Cortex of kidney (tissue), 1 donor: ENCODE measurements at places on chromosomes 6 and 20.

DNA sequence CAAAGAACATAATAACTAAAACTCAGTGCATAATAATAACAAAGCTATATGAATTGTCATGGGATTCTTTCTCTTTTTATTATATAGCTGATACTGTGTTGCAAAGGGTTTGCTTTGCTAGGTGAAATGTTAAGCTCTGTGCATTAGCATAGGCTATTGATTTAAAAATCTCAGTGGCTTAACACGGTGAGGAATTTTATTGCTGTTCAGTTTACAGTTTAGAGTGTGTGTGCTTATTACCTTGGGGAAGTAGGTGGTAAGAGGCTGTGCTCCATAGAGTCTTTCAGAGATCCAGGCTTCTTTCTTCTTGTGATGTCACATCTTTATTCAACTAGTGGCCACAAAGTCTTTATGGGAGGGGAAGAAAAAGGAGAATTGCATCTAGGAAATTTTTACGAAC, 55.7 kb downstream of the LRRC1 start:
- no peak for DNase-seq

- no peak for DNase-seq
These were observed 4.8 kb upstream of the EMILIN3 start for GRCh38 chr20:41371371-41371770.

- DNase-seq: no peak
These were observed 40.1 kb downstream of the CDKAL1 start for GRCh38 chr6:20574355-20574754.

DNA sequence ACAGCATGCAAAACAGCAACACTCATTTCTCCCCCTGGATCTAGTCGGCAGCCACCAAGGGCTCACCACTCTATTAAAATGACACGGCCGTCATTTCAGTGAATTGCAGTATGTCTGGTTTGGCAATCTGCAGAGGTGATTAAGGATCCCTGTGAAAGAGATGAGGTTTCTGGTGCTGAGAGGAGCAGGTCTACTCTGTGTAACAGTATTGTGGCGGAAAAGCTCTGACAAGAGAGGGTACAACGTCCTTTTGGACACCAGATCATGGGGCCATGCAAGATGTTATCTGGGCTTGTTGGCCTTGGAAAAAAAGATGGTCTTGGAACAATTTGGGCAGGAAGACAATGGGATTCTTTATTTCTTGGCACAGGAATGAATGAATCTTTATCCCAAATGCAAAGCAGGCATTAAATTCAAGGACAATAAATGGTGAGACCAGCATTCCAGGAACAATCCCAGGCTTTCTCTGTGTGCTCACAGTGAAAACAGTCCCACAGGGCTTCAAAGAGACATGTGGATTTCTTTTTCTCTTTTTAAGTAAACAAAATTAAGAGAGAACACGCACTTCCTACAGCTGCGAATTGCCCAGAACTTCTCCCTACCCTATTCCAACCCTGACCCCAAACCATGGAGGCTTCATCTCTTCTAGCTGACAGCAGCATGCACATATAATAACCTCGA, 33.7 kb upstream of the ADGRF1 start:
- no peak for DNase-seq

DNA sequence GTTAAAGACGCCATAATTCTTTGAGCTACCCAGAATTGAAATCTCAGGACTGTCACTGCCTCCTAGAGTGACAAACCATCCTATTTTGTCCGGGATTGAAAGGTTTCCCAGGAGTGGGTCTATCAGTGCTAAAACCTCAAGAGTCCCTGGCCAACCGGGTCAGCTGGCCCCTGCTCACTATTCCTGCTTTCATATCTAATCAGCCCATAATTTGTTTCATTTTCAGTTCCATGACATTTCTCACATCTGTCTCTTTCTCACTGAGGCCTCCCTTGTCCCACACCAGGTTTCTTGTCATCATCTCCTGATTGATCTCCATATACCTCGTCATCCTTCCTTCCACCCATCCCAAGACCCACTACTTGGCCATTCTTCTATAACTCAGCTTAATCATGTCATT, 98.2 kb downstream of the SLC35B3 start:
- DNase-seq: no peak

DNA sequence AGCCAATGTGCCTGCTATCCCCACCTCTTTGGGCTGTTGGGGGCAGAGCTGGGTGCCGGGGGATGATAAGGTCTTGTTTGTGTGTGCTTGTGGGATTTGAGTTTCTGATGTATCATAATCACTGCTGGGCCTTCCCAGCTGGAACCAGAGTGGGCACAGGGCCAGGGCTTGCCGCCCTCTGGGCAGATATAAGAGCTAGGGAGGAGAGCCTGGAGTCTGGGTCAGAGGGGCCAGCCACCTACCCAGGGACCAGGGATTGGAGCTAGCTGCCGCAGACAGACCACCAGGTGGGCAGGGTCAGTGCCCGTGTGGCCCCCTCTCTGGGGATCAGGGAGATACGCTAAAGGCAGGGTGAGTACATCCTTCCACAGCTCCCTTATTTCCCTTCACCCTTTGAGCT, 3.1 kb upstream of the TLDC2 start:
- no peak for DNase-seq

DNA sequence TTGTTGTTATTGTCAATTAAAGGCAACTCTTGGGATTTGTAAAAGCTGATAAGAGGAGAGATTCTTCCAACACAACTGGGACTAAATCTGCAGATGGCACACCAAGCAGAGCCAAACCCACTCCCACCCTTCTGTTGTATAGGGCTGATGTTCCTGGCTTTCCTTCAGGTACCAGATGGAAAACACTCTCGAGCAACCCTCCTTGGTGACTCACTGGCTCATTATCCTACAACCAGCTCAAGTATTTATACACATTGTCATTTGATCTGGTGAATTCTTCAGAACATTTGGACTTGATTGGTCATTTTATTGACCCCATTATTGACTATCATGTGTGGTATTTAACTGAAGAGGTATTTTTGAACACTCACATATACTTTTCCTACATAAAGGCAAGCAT, 190.3 kb upstream of the PCSK2 start:
- DNase-seq: no peak

DNA sequence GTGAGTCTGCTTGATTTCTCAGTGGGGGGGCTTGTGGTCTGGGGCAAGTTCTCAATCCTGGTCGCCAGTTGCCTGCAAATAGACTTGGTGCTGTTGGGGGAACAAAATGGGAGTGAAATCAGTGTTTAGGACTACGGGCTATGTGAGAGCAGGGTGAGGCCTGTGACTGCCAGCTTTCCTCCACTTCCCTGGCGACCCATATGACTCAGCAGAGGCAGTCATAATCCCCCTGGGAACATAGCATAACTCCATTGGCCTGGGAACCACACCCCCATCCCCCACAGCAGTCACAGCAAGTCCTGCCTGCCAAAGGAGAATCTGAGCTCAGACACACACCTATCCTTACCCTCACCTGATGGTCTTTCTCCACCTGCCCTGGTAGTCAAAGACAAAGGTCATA, 387.9 kb downstream of the LMBRD1 start:
- DNase-seq: no peak

DNA sequence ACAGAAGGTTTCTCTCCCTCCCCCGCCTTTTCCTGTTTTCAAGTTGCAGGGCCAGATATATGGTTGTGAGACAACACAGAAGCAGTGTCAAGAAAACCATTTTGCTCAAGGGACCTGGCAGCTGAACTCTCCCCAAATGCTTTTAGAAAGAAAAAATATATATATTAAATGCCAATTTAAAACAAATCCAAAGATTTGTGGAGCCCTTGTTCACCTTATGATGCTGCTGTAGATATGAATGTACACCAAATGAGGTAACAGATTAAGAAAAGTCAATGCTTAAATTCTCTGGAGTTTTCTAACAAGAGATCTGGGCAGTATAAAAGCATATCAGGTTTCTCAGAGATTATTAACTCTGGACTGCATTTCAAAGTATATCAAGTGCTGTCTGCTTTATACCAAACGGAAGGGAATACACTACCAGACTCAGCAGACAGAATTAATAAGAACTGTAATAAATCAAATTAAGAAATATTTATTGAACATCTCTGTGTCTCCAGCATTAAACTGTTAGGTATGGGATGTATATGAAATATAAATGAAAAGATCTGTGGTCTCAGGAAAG, 357.5 kb downstream of the HDGFL1 start:
- DNase-seq: no peak

GRCh38 chr20:57705127-57705899, 4.5 kb downstream of the PMEPA1 start:
- no peak for DNase-seq

GRCh38 chr6:129489215-129489765, 220.7 kb downstream of the ARHGAP18 start:
- DNase-seq: no peak

DNA sequence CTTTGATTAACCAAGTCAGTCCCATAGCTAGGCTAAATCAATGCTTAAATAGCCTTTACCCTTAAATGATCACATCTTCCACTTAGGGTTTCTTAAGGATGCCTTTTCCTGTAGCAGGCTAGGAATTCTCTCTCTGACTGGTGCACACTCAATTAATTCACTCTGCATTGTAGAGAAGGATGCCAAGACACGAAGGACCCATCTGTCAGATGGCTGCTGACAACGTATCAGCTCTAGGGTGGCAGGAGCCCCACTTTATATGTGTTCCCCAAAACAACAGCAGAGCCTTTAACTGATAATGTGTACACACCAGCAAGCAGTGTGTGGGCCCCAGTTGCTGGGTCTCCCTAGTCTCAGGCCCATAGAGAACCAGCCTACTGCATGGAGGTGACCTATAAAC, 13.3 kb downstream of the GNAS start:
- no peak for DNase-seq

DNA sequence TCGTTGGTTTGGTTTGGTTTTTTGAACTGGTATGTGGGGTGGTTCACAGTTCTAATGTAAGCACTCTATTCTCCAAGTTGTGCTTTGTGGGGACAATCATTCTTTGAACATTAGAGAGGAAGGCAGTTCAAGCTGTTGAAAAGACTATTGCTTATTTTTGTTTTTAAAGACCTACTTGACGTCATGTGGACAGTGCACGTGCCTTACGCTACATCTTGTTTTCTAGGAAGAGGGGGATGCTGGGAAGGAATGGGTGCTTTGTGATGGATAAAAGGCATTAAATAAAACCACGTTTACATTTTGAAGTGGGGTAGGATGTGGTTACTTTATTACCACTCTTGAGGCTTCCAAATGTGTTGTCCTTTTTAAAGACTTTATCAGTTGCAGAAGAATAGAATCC, 168.0 kb downstream of the ZMYND8 start:
- no peak for DNase-seq

- no peak for DNase-seq
These were observed 162.9 kb upstream of the CEP162 start for GRCh38 chr6:84390334-84390733.

GRCh38 chr6:17688481-17688880, 18.2 kb downstream of the NUP153 start:
- DNase-seq: no peak

GRCh38 chr6:151747896-151748295, 59.6 kb upstream of the ESR1 start:
- no peak for DNase-seq

- no peak for DNase-seq
These were observed 117.5 kb downstream of the GMPR start for GRCh38 chr6:16355699-16356446.

DNA sequence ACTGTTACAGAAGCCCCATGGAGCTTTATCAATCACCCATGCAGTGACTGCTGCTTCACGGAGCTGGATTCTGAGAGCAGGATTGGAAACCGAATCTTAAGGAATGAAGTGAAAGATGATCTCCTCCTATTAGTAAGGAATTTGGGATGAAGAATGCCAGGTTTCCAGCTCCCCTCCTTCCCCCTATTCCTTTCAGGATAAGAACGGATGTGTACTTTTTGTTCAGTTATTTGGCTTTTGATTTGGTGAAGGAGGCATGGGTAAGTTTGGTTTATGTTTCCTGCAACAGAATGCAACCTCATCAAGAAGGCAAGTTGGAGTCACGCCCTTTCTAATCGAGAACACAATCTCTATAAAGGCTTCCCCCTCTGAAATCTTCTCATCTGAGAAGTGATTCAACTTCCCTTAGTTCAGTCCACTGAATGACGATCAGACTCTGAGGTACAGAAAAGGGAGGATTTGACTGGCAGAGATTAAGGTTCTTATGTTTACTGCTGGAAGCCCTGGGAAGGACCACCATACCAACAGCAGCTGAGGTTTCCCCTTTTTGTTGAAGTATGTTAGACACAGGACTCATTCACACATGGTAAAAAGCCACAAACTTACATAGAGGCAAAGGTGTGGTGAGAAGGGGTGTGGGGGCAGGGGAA, 5.5 kb downstream of the ELMO2 start:
- no peak for DNase-seq

DNA sequence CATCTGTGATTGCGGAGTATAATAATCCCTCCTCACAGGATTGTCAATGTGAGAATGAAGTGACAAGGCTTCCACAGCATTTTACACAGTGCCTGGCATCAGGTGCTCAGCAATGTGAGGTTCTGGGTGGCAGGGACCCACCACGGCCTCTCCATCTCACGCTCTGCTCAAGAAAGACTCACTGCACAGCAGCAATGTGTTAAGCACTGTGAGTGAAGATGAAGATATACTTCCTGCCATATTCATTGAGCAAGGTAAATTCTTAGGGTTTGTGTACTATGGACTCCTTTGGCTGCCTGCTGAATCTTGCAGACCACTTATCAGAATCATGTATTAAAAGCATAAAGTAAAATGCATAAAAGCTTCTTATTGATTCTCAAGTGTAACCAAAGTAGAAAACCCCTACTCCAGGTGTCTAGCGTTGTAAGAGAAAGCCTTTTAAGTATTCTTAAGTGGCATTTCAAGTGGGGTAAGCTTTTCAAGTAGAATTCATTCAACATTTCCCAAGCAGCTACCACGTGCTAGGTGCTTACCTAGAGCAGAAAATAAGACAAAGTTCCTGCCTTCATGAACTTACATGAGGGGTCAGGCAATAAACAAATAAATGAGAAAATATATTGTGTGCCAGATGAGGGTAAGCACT, 17.0 kb upstream of the MEP1A start:
- no peak for DNase-seq

- no peak for DNase-seq
These were observed 20.2 kb upstream of the NCR2 start for GRCh38 chr6:41315203-41315602.

DNA sequence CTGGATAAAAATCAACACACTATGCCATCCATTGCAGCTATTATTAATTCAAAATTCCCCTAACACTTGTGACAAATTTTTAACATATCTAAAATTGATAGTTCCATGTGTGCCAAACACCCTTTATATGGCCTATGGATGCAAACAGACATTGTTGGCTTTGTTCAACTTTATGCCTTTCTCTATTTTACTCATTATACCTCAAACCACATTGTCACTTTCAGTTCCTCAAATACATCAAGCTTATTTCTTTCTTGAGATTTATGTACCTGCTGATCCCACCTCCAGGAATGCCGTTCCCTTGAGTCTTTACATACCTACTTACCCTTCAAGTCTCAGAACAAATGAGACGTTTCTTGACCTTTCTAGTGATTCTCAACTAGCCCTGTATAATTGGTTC, 193.5 kb upstream of the PLN start:
- DNase-seq: no peak

- DNase-seq: no peak
These were observed 31.6 kb upstream of the GJA10 start for GRCh38 chr6:89862698-89863097.

- DNase-seq: no peak
These were observed 309.3 kb downstream of the PRL start for GRCh38 chr6:21987501-21987957.
